HS-5 (cell line): ENCODE measurements at places on chromosomes 16 and 17.

GRCh38 chr16:31274831-31275816 lies 15.3 kb downstream of the ITGAM start:
- DNase-seq, result no peak

DNA sequence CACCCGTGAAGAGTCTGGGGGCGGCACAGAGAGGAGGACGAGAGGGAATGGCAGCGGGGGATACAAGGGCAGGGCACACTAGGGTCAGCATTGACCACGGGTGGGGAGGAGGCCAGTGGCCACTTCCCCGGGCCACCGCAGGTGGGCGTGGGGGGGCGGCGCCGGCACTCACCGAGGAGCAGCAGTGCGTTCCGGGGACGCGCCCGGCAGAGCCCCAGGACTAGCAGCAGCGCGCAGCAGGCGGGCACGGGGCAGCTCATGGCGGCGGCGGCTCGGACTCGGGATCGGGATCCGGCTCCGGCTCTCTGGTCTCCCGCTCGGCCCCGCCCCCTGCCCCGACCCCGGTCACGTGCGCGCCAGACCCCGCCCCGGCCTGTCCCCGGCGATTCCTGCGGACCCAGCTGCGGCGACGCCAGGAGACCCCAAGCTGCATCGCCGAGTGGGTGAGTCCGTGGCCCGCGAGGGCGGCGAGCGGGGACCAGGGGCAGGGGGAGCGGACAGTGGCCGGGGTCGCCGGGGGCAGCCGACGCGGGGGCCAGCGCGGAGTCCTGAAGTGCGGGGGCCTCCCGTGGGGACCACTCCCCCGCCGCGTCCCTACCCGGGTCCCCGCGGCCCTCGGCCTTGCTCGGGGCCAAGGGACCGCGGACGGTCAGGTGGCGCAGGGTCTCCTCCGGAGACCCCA lies at the start of the genes SGSH and SLC26A11:
SGSH (minus strand) TSS at position 280 of the 682 bp plus-strand sequence; CDS start at position 260, 20 bp downstream.
SLC26A11 (plus strand) TSS at position 374 of the 682 bp plus-strand sequence. CDS start 1,134 bp downstream, outside the sequence.
- no peak for DNase-seq

GRCh38 chr17:34351096-34351495 lies 5.2 kb upstream of the CCL13 start:
- no peak for DNase-seq

DNA sequence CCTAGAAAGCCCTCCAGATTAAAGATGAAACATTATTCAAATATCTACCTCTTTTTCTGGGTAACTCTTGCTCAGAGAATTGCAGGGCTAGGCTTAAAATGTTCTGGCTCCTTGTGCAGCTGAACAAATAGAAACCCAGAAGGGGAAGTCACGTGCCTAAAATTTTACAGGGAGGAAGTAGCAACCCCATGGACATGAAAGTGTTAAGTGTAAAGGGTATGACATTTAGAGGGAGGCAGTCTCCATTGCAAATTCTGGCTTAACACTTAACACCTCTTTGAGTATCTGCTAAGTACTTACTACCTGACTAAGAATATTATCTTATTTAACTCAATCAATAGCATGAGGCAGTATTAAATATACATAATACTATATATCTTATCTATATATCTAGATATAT lies 376.1 kb upstream of the ERCC4 start:
- no peak for DNase-seq

GRCh38 chr16:2333772-2334379 lies 6.7 kb downstream of the ABCA3 start:
- no peak for DNase-seq

DNA sequence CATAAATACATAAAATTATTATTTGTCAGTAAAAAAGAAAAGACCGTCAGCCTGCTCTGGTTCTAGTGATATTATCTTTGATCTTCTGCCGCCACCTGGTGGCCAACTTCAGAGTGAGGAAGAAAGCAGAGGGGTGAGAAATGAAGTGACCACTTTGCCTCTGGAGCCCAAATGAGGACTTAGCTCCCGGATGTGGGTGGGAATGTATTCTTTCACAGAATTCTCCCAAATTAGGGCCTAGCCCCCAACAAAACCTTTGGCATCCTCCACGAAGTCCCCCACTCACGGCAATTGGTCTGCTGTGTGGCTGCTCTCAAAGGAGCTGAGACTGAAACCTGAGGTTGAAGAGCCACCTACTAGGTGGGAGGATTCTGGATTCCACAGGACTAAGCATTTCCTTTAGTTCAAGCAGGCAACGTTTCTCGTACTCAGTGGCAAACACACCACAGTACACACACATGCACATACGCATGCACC lies 4.9 kb upstream of the ZNF267 start:
- DNase-seq, result no peak

GRCh38 chr17:82193520-82194220 lies 19.0 kb downstream of the CCDC57 start:
- no peak for DNase-seq

DNA sequence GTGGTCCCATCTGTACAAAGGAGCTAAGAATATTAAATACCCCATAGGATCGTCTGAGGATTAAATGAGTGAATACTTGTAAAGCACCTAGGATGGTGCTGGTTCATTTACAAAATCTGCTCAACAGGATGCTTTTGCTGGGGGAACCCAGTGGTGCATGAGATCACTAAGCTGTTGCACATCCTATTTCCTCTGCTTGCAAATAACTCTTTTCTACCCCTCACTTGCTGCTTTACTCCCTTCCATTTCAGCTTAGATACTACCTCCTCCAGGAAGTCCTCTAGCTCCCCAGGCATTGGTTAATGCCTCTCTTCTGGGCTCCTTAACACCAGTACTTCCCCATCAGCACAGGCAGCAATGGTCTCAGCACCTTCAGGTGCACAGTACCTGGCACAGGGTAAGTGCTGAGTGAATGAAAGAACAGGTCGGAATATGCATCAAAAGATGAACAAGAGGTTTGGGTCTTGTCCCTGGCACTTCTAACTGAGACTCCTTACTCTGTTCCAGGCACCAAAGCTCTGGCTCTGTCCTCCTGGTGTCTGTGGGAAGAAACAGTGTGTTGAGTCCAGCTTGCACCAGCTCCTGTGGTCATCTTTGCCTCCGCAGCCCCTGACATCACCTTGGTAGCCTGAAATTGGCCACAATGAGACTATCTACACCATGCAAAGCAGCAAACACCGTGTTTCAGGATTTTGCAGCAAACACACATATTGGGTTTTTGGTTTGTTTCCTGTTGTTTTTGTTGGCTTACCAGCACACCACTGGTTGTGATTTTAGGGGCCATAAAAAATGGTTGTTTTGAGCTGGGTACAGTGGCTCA lies 24.1 kb upstream of the IL21R start:
- DNase-seq, result no peak

- no peak for DNase-seq
Measured at GRCh38 chr16:89087922-89088497, 5.6 kb upstream of the ACSF3 start.

GRCh38 chr16:52963212-52963854 lies 89.4 kb downstream of the CHD9NB start:
- no peak for DNase-seq

GRCh38 chr16:89489898-89490438 lies 393 bp downstream of the ANKRD11 start:
- DNase-seq, result no peak

- DNase-seq, result no peak
Measured at GRCh38 chr17:57726213-57726790, 18.8 kb downstream of the CCDC182 start.

GRCh38 chr17:45232514-45233422 lies 11.1 kb downstream of the FMNL1 start:
- no peak for DNase-seq

GRCh38 chr16:35252356-35252936 lies 1793.0 kb downstream of the TP53TG3F start:
- no peak for DNase-seq

GRCh38 chr16:10616756-10617640 lies 36.6 kb upstream of the EMP2 start:
- no peak for DNase-seq

DNA sequence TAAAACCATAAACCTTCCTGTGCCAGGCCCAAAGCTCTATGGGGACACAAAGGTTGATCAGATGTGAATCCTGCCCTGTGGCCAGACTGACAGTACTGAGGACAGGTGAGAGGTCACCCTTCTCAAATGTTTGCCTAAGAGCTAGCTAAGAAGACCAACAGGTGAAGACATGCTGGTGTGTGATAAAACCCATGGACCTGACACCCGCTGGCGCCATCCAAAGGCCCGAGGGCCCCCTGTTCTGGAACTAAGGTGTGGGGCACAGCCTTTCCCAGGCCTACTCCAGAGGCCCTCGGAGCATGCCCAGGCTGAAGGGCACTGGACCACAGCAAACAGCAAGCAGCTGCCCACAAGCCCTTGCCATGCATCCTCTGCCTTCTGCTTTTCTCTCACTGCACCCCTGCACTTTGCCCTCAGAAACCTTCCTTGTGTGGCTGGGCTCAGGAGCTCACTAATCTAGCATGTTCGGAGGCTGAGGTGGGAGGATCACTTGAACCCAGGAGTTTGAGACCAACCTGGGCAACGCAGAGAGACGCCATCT lies 5.2 kb upstream of the CDK3 start:
- DNase-seq, result no peak

- no peak for DNase-seq
Measured at GRCh38 chr17:4852567-4853207, 19.5 kb downstream of the MINK1 start.

- no peak for DNase-seq
Measured at GRCh38 chr17:67377488-67378453, 690 bp downstream of the PITPNC1 start.

- DNase-seq, result no peak
Measured at GRCh38 chr16:23896832-23897821, 61.3 kb downstream of the PRKCB start.

- no peak for DNase-seq
Measured at GRCh38 chr16:88454523-88454947, 1.5 kb downstream of the ZFPM1 start.

DNA sequence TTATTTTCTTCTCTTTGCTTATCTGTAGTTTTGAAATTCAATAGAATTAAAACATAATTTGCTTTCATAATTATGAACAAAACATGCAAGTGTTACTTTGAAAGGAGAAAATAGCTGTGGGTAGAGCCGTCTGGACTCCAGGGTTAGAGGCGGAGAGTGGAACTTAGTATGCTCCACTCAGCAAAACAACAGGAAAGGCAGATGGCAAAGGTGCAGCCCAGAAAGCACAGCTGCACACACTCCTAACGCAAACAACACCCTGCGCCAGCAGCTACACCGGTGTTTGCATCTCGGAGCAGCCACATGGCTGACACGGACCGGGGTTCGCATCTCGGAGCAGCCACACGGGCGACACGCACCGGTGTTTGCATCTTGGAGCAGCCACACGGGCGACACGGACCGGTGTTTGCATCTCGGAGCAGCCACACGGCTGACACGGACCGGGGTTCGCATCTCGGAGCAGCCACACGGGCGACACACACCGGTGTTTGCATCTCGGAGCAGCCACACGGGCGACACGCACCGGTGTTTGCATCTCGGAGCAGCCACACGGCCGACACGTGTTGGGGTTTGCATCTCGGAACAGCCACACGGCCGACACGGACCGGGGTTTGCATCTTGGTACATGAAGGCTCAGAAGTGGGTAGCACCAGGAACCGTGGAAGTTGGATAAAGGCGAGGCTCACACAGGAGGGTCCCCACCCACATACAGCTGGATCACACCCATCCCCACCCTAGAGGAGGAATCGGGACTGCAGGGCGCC lies 12.2 kb upstream of the CAPN15 start:
- DNase-seq, result no peak

GRCh38 chr17:32298298-32298697 lies 32.7 kb downstream of the RHBDL3 start:
- DNase-seq, result no peak

- DNase-seq, result no peak
Measured at GRCh38 chr16:27353853-27354252, 40.1 kb downstream of the IL4R start.

DNA sequence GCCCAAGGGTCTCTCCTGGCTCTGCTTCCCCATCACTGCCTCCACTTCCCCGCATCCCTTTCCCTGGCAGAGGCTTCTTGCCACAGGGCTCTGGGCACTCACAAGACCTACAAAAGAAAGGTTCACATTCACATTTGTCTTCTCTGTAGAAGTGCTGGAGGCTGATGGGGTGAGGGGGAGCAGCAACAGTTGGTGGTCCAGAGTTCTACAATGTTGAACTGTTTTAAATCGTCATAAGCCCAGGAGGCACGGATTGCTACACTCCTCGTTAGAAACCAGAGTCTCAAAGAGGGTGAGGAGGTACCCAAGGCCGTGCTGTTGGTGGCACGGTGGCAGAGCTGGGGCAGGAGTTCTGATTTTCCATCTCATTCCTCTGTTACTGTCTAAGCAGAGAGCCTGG lies 5.8 kb upstream of the RAI1 start:
- no peak for DNase-seq

- DNase-seq, result no peak
Measured at GRCh38 chr16:46927273-46927672, 43.1 kb downstream of the GPT2 start.

- DNase-seq, result no peak
Measured at GRCh38 chr16:72164691-72165090, 7.3 kb downstream of the PMFBP1 start.

DNA sequence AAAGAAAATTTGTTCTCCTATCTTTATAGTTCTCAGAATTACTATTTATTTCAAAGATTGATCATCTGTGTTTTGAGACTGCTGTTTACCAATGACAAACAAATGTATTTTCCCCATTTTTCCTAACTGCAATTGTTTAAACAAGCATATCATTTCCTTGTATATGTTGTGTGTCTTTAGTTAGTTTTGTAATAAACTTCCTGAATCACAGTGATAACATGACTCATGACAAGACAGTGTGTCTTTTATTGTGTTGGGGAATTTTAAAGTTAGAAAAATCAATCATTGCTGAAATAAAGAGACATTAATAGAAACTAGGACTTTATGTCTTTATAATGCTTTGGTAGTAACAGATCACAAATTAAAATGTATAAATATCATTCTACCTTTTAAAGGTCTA lies 348.5 kb downstream of the KCNJ2 start:
- no peak for DNase-seq

GRCh38 chr16:62294213-62294972 lies 258.2 kb upstream of the CDH8 start:
- no peak for DNase-seq

GRCh38 chr16:65523283-65523944 lies 401.6 kb upstream of the CDH11 start:
- no peak for DNase-seq

GRCh38 chr17:60586288-60586974 lies 13.6 kb upstream of the PPM1D start:
- no peak for DNase-seq

- no peak for DNase-seq
Measured at GRCh38 chr16:86042996-86043725, 144.2 kb downstream of the IRF8 start.

- DNase-seq, result peak; percentile 24
Measured at GRCh38 chr16:4911970-4912386, 25.0 kb downstream of the PPL start.

DNA sequence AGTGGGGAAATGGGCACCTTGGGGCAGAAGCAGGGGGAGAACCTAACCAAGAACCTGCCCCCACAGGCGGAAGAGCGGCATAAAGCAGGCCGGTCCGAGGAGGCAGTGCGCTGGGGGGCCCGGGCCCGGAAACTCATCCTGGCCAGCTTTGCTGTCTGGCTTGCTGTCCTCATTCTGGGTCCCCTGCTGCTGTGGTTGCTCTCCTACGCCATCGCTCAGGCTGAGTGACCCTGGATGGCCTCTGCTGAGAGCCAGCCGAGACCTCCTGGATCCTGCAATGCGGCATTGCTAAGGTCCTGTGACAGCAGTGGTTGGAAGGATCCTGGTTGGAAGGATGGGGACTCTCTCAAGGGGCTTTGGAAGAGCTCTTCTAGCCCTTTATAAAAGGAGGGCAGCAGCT lies 4.5 kb upstream of the PHKG2 start:
- no peak for DNase-seq

GRCh38 chr17:6279659-6280058 lies 155.3 kb downstream of the AIPL1 start:
- no peak for DNase-seq
